Left ventricle myocardium inferior (tissue), 1 donor: ENCODE measurements at places on chromosomes 2 and 18.

- no peak for DNase-seq
Observed at GRCh38 chr18:75226286-75226955, 15.8 kb downstream of the TSHZ1 start.

DNA sequence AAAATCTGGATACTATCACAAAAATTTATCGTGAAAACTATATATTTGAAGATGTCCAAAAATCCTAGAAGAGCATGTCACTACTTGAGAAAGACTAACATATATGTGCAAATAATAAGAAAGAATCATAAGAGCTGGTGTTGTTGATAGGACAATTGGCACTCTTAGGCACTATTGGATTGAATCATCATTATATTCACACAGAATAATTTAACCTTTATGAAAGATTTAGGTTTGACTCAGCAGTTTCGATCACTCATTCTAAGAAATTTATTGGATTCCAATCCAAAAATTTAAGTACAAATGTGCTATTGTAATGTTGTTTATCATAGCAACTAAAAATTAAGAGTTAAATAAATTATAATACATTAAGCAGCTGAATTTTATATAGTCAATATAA lies 503.6 kb downstream of the SPAG16 start:
- DNase-seq: no peak

- no peak for DNase-seq
Observed at GRCh38 chr18:6174983-6175745, 239.5 kb downstream of the L3MBTL4 start.

- no peak for DNase-seq
Observed at GRCh38 chr2:85485815-85486214, 53.2 kb upstream of the MAT2A start.

GRCh38 chr2:116098049-116098448 lies 1655.6 kb downstream of the DPP10 start:
- DNase-seq: no peak

DNA sequence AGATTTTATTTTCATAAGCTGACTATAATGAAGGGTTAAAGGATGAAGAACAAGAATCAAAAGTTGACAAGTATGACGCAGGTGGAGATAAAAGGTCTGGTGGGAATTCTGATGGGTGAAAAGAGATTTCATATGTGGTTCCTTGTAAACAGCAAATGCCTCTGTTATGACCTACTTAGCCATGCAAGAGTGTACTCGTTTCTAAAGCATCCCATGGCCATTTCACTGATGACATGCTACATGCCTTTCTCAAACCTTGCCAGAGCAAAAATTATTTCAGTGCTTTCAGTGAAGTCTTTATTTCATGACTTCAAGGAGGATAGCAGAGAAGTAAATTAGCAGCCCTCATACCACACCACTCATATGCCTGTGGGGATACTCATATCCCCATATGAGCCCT lies 71.7 kb downstream of the FEZ2 start:
- no peak for DNase-seq

GRCh38 chr2:120886534-120887319 lies 151.1 kb downstream of the GLI2 start:
- DNase-seq: no peak

DNA sequence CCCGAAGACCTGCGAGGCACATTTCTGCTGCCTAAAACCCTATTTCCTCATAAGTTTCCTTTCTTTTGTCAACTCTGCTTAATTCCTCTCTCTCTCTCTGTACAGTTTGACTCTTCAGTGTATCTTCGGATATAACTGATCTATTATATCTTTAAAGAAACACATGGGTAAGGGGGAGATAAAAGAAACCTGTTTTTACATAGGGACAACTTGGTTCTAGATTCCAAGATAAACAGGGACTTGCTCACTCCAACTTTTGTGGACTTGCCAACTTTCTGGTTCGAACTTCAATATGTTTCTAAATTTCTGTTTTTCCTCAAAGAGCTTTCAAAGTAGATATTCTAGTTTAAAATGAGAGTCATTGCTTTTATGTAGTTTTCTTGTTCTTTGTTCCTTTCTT lies 182.7 kb upstream of the EPC2 start:
- DNase-seq: no peak

- peak; percentile 90 for DNase-seq
Observed at GRCh38 chr2:42047488-42048298, at the start of gene PKDCC. Gene PKDCC (plus strand): TSS chr2:42048021. CDS start chr2:42048200, 179 bp downstream.

- DNase-seq: no peak
Observed at GRCh38 chr18:9671214-9671613, 36.9 kb upstream of the RAB31 start.

DNA sequence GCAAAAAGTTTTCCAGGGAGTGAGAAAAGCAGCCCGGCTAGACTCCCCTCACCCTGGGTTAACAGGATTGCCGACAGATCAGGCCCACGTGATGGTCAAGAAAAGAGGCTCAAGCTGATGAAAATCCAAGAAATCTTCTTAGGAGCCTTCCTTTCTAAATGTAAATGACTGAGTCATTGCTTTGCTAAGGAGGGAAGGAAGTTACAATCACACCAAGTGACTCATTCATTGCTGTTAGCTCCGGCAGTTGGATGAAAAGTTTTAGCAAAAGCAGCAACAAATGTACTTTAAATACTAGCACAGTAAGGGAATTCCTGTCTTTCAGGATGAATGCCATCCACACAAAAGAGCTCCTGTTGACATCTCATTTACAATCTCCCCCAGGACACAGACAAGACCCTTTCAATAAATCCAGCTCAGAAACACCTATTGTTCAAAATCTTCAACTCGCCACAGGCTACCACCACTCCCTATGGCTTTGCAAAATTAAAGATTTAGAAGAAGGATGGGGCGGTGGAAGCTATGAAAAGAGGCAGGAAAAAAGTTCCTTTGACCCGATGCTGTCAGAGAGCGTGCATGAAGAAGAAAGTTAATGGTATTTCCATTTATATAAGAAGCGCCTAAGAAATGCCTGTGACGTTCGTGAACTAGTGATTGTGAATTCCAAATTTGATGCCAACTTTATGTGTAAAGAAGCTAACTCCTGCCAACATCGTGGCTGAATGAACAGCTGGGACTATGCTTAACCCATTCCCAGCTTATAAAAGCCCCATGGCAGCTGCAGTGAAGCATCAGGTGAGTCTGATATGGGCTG lies 153.7 kb downstream of the TGIF1 start:
- no peak for DNase-seq

DNA sequence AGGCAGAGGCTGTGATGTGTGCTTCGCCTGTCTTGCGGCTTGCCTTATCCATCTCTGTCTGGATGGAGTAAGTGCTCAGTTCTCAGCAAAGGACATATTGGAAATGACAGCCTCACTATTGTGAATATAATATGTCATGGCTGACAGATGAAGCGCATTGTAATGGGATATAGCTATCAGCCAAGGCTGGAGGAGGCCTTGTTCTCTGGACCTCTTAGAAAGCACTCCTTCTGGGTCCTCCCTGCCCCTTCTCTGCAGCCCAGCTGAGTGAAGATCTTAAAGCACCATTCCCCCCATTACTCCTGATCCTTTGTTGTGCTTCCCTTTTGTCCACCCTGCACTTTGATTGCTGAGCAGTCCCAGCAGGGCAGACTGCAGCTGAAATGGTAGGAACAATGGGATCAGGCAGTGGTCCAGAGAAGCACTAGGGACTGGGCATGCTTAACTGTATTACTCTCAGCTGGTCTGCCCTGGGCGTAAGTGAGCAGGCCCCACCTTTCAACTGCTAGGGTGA lies 265.3 kb downstream of the SETBP1 start:
- DNase-seq: no peak

- DNase-seq: no peak
Observed at GRCh38 chr2:118591223-118591622, 256.2 kb downstream of the EN1 start.

GRCh38 chr18:21745231-21745630 lies 4.6 kb downstream of the MIB1 start:
- DNase-seq: no peak
